HFFc6 (cell line): ENCODE measurements at places on chromosomes 2 and 18.

DNA sequence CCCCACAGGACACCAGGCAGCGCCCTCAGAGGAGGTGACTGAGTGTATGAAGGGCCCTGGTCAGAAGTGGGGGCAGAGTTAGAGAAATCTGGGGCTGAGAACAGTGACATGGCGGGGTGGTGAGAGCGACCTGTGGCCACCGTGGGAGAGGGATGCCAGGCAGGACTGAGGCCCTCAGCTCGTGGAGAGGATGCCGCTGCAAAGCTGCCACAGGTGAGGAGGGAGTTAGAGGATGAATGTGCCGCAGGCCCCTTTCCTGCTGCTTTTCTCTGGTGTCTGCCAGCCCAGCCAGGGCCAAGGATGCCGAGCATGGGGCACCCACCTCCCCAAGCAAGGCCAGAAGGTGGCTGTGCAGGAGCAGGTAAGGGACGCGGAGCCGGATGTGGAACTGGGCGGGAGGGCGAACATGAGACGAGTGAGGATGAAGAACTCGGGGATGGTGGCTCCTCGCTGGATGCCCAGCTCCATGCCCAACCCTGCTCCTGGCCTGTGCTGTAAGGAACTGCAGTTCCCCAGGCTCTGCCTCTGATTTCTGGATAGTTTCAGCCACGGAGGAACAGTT lies 269.2 kb upstream of the HDAC4 start:
- no peak for DNase-seq

DNA sequence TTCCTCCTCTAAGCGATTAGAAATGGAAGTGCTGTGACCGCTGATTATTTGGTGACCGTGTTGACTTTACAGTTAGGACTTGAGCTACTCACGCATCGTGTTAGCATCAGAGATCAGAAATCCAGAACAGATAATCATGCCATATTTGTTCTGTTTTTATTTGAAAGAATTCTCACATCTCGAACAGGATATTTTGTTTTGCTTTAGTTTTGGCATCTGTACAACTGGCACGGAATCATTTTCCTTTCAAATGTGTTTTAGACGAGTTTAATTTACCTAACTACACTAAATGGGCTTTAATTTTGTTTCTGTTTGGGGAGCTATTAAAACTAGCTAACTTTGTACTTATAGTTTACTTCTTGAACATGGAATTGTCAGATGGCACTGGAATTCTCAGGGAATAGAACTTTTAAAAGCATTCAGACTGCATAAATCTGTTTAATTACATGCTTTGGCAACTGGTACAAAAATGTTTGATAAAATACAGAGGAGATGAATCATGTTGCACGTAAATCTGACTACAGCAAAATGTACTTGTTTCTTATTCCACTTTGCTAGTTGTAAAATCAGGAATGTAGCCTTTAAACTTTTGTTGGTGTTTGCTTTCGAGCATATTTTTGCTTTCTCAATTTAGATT lies 1.4 kb downstream of the ITPRID2 start:
- peak; percentile 59 for DNase-seq

DNA sequence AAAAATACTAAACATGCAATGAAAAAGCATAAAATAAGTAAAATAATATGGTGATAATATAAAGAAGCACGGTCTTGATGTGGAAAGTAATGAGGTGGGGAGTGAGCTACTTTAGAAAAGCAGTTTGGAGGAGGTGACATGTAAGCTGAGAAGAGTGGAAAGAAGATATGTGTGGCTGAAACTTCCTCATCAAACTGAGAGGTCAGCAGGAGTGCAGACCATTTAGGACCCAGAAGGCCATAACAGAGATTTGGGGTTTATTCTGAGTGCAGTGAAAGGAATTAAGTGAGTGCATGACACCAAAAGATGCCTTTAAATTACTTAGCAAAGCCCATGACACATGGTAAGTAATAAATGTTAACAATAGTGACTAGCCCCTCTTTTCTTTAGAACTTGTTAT lies 24.4 kb upstream of the TMEM182 start:
- no peak for DNase-seq

GRCh38 chr2:86224645-86225355 lies 25.5 kb downstream of the MRPL35 start:
- DNase-seq = no peak

- DNase-seq = no peak
These were observed 497.0 kb downstream of the TDRD15 start for GRCh38 chr2:21620771-21621170.

GRCh38 chr18:1304392-1304992 lies 399.8 kb downstream of the ADCYAP1 start:
- DNase-seq = no peak

GRCh38 chr2:20919297-20919800 lies 96.4 kb upstream of the LDAH start:
- no peak for DNase-seq

DNA sequence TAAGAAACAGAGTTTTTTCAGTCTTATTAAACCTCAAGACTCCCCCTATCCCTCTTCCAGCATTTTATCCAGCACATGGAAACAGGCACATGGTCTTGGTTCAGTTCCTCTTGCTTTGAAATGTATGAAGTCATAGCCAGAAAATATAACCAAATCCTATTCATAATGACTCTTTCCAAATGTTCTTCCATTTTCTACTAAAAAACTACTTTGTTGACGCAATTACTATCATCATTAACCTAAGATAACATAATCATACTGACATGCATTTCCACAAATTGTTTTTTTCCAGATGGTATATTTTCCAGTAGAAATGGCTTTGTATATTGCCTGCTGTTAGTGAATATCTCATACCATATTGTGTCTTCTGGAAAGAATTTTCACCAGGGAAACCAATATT lies 261.3 kb downstream of the PID1 start:
- no peak for DNase-seq

- DNase-seq = no peak
These were observed 30.1 kb upstream of the E2F6 start for GRCh38 chr2:11495844-11496681.

- DNase-seq = no peak
These were observed 46.7 kb downstream of the GPC1 start for GRCh38 chr2:240482141-240482540.

GRCh38 chr2:118091140-118091478 lies 2.8 kb downstream of the INSIG2 start:
- no peak for DNase-seq

- no peak for DNase-seq
These were observed 567 bp downstream of the TMEM200C start for GRCh38 chr18:5894611-5895298.

DNA sequence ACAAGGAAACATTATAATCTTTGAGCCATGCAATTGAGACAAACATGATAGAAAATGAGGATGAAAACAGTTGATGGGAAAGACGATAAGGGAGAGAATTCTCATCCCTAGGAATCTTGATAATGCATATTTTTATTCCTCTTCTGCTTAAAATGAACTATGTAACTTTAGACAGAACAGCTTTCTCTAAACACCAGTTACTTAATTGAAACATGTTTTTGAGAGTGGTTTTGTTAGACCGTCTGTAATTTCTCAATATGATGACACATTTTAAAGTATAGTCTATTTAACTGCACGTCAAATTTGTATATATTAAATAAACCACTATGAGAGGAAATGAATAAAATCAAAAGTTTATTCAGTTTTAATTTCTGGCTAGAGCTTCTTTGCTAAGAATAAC lies 1453.9 kb upstream of the NXPH2 start:
- DNase-seq = no peak

DNA sequence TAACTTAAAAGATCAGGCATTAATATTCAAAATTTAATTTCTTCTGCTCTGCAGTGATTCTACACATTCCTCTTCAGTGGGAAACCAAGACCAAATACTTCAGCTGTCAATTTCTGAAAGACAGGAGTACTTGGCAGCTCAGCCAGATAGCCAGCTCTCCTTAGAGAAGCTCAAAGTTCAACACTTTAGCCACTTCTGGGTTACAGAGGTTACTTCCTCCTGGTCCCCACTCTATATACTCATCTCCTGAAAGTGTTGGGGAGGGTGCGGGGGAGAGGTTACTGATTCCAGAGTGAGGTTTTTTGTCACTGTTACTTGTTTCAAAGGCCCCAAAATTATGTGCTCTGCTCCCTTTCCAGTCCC lies 4.1 kb downstream of the CYTIP start:
- DNase-seq = no peak

- no peak for DNase-seq
These were observed 323.2 kb upstream of the TFPI start for GRCh38 chr2:187877391-187877790.

- DNase-seq = no peak
These were observed 459.9 kb upstream of the CELF4 start for GRCh38 chr18:38025433-38026038.

- no peak for DNase-seq
These were observed 185.9 kb upstream of the SPHKAP start for GRCh38 chr2:228367356-228367755.

DNA sequence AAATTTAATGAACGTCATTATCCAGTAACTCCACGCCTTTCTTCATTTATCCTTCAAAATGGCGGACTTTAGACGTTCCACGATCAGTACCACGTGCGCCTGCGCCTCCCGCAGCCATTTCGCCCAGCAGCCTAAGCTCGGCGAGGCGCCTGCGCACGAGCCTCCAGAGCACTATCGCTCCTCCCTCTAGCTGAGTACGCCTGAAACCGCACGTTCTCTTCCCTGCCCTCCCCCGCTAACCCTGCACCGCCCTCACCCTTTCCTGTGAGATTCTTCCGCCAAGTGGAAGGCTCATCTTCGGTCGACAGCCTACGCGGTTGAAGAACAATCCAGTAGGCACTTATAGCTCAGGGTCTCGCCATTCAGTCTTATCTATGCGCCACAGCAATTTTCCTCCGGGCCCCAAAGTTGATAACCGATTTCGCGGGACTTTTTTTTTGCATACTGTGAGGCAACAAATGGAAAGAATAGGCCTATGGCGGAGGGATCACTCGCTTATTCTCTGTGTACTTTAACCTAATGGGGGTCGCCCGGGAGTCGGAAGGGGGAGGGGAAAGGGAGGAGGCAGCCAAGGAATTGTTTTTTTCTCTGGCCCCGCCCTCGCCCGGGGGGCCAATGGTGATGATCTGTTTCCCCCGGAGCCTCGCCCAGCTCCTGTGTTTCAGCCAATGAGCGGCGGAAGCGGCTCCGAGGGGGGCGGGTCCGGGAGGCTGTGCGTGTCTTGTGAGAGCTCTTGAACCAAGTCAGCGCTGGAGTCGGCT lies at the start of gene KDM3A:
KDM3A (plus strand) TSS at position 741 of the 761 bp plus-strand sequence. CDS start 677 bp downstream, outside the sequence.
- DNase-seq = peak; percentile 100

DNA sequence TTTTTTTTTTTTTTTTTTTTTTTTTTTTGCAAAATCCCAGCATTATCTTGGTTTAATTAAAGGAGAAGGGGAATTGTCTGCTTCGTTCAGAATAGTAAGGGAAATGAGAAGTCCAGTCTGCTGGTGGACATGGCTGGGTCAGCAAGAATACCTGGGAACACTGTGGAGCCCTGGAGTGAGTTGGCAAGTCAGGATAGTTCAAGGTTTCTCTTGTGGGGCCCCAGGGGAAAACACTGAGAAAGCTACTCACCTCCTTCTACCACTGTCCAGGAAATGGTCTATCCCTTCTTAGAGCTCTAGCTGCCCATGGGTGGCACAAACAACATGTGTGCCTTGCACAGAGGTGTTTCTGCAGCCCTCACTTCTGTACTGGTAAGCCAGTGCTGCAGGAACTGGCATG lies 169.1 kb upstream of the SIX2 start:
- no peak for DNase-seq

- DNase-seq = no peak
These were observed 134.3 kb upstream of the PIEZO2 start for GRCh38 chr18:11283479-11284161.

DNA sequence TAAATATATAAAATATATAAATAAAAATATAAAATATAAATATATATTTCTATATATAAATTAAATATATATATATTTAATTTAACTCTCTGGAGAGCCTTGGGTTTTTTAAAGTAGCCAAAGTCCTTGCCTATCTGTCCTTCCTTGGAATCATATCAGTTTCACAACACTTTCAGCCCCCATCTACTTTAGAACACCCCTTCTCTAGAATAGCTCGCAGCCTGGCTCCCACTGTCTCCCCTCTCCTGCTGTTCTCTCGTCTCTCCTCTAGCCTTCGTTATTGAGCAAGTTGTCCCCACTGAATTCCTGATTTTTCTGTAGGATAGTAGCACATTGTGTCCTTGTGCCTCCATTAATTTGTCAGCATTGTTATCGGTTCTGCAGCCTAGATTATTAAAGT lies 677.0 kb downstream of the RNF144A start:
- DNase-seq = no peak

DNA sequence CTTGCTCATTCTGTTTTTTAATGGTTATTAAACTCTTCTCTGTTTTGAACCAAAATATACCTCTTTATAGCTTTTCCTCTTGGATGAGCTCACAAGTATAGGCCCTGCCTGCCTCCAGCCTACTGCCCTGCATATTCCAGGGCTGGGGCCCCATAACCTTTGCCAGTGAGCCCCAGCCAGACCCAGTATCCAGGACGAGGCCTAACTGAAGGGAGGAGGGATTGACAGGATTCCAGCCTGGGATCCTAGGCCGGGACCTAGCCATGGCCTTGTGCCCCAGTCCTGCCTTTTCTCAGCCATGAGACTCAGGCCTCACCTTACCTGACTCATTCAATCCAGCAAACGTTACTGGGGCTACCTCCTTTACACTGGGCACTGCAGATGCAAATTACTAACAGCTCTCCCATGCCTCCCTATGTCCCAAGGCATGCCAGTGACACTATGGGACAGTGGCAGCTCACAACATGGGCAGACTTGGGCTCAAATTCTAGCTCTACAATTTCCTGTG lies 159.2 kb downstream of the DDX1 start:
- no peak for DNase-seq

DNA sequence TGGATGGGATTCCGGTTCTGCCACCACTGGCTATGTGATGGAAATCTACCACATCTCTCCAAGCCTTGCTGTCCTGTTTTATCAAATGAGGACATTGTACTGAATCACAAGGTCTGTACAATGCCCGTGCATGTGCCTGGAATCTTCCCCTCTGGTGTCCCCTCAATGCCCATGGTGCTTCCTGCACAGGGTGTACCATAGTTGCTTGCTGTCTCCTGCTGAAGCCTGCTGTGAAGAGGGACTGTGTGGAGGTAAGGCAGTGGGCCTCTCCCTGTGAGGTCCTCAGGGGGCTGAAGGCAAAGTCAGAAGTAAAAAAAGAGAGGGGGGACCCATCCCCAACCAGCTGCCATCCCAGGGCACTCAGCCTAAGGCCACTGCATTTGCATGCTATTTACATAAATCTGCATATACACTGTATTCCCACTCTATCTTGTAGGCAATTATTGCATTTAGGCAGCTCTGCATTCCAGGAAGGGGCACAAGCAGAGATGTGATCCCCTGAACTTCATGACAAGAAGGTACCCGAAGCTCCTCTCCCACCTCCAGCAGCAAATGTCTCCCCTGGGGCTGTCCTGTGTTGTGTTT lies 9.1 kb upstream of the STEAP3 start:
- DNase-seq = no peak

DNA sequence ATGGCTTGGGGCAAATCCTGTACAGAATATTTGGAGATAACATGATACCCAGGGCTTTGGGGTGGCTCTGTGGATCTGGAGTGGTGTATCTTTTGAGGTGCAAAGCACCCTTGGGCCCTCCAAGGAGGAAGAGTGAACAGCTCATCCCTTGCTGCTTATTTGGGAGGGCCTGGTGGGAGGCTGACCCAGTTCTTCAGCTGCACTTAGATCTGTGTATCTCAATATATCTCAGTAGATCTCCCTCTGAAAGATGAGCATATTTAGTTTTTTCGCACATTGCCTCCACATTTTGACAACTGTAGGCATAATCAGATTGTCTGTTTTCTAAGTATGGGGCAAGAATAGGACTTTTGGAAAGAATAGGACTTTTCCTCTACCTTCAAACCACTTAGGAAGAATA lies 2.8 kb downstream of the TRIM54 start:
- DNase-seq = no peak

- no peak for DNase-seq
These were observed 48.9 kb downstream of the FSIP2 start for GRCh38 chr2:185787227-185788145.
